ENCODE measurements at places on chromosomes 16 and 17.
A peak's percentile ranks its signal among the peaks of the same experiment; 100 is the strongest.

DNA sequence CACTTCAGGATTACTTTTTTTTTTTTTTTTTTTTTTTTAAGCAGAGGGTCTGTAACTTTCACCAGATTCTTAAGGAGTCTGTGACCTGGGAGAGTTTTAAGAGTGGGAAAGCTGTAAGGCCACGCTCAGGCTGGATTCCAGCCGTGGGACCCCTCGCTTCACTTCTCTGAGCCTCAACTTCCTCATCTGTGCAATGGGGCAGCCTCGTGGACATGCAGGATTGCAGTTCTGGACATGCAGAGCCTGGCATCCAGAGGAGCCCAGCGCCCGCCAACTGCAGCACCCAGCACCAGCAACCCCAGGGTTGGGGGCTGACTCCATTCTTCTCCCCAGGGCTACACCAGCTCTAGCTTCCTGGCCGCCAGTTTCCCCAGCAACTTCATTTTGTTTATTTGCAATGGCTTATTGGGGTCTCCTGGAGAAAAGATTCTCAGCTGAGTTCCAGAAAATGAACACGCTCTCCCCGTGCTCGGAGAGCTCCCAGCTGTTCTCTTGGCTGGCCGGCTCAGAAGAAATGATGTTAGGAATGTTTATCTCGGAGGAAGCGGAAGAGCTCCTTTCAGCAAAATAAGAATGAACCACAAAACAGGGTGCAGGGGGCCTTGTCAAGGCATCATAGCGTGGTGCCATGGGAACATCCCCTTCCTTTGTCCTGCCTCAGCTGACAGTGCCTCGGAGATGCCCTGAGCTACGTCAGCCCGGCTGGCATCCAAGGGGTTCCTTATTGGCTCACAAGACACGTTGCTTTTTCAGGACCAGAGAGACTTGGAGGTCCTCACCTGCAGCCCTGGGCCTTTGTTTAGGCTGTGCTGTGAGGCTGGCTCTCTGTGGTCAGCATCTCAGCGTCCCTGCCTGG is 22.9 kb upstream of the ZCCHC14 start:
- DNase-seq = no peak

DNA sequence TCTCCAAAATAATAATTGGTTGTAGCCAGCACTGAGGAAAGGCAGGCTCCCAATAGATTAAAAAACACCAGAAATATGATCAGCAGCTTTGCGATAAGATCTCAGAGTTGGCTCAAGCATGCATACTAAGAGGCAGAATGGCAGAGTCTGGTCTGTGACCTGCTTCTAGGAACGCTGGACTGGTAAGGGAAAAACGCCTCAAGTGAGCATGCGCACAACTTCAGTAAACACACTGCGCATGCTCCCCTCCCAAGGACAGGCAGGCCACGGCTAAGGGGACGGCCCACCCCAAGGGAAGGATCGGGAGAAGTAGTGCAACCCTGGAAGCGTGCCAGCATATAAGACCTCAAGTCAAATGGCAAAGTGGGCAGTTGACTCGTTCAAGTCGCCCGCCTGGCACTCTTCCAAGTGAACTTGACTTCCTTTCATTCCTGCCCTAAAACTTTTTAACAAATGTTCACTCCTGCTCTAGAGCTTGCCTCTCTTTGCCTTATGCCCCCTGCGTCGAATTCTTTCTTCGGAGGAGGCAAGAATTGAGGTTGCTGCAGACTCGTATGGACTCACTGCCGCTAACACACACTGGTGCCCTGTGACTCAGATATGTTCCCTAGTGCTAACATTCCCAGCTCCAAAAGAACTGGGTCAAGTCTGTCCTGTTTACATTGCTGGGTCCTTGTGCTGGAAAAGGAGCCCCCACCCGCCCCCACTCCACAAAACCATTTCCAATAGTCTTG is 22.4 kb upstream of the PRM1 start:
- no peak for DNase-seq

DNA sequence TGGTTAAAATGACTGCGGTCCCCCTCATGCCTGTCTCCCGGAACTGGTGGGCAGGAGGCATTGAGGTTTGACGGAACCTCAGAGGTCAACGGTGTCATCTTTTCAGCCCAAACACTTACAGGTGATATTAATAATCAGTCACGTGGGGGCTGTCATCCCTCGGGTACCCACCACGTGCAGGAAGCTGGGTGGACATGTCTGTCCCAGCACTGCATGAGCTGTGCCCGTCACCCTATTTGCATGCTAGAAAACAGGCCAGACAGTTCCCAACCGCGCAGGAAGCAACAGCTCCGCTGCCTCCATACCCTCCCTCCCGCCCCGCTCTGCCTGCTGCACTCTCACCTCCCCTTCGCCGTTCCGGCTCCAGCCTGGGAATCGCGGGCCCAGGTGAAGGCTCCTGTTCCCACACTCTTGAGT is 1.4 kb downstream of the SYNGR3 start:
- DNase-seq = no peak

GRCh38 chr17:43515656-43516055 is 30.5 kb downstream of the ETV4 start:
- DNase-seq = no peak

DNA sequence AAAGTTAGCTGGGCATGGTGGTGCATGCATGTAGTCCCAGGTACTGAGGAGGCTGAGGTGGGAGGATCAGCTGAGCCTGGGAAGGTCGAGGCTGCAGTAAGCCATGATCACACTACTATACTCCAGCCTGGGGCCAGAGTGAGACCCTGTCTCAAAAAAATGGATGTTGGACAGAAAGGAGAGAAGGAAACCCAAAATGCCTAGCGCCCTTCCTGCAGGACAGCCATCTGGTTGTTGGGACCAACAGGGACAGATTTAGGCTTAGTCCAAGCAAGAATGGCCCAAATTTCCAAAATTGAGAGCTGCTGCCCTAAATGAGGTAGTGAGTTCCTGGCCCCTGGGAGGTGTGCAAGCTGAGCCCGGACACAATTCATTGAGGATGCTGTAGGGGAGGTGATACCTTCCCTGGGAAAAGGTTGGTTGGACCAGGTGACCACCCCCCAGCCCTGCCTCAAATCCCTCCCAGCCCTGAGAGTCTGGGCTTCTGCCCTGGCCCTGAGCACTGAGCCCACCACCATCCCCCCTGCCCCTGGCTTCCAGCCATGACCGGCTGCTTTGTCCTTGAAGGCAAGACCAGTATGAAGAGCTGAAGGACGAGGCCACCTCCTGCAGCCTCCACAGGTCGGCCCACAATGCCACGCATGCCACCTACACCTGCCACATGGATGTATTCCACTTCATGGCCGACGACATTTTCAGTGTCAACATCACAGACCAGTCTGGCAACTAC is 35.1 kb downstream of the IL21R start:
- no peak for DNase-seq

DNA sequence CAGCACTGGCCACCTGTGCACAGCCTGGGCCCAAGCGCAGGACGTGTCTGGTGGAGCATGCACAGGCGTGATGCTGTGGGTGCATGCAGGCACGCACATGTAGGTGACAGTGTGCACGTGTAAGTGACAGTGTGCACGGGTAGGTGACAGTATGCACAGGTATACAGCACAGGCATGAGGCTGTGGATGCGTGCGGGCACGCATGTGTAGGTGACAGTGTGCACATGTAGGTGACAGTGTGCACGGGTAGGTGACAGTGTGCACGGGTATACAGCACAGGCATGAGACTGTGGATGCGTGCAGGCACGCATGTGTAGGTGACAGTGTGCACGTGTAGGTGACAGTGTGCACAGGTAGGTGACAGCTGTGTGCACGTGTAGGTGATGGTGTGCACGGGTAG is 7.9 kb downstream of the RPUSD1 start:
- DNase-seq = no peak

GRCh38 chr17:74210191-74211140 is 2.9 kb upstream of the TTYH2 start:
- DNase-seq = peak; percentile 73

DNA sequence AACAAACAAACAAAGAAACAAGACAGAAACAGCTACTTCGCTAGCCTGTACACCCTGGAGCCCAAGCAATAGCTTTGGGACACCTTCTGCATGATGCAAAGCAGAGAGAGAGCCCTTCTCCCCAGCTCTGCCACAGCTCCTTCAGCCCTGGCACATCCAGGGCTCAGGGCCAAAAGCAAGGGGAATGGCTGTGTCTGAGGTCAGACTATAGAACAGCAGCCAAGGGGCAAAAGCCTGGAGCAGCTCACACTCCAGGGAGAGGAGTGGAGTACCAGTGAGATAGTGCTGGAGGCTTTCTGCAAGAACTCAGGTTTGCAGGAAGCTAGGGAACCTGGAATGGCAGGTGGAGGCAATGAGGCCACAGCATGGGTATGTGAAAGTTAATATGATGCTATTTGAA is 11.6 kb upstream of the SEPHS2 start:
- DNase-seq = no peak

DNA sequence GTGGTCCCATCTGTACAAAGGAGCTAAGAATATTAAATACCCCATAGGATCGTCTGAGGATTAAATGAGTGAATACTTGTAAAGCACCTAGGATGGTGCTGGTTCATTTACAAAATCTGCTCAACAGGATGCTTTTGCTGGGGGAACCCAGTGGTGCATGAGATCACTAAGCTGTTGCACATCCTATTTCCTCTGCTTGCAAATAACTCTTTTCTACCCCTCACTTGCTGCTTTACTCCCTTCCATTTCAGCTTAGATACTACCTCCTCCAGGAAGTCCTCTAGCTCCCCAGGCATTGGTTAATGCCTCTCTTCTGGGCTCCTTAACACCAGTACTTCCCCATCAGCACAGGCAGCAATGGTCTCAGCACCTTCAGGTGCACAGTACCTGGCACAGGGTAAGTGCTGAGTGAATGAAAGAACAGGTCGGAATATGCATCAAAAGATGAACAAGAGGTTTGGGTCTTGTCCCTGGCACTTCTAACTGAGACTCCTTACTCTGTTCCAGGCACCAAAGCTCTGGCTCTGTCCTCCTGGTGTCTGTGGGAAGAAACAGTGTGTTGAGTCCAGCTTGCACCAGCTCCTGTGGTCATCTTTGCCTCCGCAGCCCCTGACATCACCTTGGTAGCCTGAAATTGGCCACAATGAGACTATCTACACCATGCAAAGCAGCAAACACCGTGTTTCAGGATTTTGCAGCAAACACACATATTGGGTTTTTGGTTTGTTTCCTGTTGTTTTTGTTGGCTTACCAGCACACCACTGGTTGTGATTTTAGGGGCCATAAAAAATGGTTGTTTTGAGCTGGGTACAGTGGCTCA is 24.1 kb upstream of the IL21R start:
- DNase-seq = no peak

- peak; percentile 13 for DNase-seq
These were observed 341.0 kb downstream of the CPPED1 start for GRCh38 chr16:12462426-12463280.

- DNase-seq = peak; percentile 77
These were observed 2.0 kb upstream of the C17orf99 start for GRCh38 chr17:78144147-78144719.

GRCh38 chr16:84013787-84014569 is 28.6 kb downstream of the SLC38A8 start:
- peak; percentile 63 for DNase-seq

- peak; percentile 45 for DNase-seq
These were observed 19.7 kb downstream of the MEAK7 start for GRCh38 chr16:84484579-84485254.

GRCh38 chr17:53426505-53426904 is 396.2 kb upstream of the KIF2B start:
- DNase-seq = no peak

- DNase-seq = no peak
These were observed 129.7 kb upstream of the CHMP6 start for GRCh38 chr17:80861892-80862291.

GRCh38 chr16:78183437-78184237 is 84.2 kb downstream of the WWOX start:
- peak; percentile 41 for DNase-seq

DNA sequence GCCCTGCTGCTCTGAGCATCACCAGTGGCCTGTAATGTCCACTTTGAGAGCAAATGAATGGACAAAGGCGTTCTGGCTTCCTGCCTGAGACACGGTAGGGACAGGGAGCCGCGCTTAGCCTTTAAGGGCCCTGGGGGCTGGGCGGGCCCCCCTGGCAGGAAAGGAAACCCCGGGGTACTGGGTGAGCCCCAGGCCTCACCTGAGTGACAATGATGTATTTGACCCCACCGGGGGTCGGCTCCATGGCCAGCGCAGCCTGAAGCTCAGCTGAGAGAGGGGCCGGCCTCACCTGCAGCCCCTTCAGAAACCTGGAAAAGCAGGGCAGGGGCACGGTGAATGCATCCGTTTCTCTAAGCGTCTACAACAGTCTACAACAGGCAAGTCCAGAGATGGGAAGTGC is 2.2 kb upstream of the CYBA start:
- no peak for DNase-seq

DNA sequence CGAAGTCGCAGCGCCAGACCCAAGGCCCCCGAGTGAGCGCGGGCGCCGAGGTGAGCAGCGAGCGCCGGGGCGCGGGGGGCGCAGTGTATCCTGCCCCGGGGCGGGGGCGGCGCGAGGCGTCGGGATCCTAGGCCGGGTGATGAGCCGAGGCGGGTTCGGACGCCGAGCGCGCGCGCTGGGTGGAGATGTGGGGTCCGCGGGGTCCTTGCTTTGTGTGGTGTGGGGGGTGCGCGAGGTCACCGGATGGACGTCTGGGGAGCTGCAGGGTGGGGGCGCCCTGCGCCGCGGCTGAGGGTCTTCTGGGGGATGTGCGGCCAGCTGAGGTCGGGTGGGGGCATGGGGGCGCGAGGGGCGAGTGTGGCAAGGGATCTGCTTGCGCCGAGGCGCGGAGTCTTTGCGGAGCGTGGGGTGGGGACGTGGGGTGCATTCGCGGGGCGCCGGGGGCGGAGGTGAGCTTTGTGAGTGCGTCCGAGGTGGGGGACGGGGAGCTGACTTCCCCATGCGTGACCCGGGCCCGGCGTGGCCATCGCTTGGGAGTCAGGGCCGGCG is 560 bp downstream of the RAI1 start:
- no peak for DNase-seq

DNA sequence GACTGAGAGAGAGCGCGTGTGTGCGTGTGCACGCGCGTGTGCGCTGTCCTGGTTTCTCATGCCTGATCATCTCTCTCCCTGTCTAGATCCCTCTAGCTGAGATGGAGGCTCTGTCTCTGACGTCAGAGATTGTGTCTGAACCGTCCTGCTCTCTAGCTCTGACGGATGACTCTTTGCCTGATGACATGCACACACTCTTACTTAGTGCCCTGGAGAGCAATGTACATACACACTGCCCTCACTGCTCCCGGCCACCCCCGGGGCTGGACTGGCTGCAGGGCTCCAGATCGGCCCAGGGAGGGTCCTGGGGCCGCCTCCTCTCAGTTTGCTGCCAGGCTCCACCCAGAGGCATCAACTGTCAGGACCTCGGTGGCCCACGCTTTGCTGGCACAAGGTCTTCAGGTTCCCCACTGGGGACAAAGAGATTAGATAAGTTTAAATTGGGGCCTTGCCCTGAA is 13.1 kb upstream of the ABCC3 start:
- no peak for DNase-seq

- peak; percentile 29 for DNase-seq
These were observed 44.4 kb downstream of the LYRM1 start for GRCh38 chr16:20944861-20945574.

- DNase-seq = no peak
These were observed 487.0 kb downstream of the CDH13 start for GRCh38 chr16:83113811-83114210.

- DNase-seq = no peak
These were observed 33.0 kb downstream of the FOXK2 start for GRCh38 chr17:82552580-82552979.
